ENCODE measurements at places on chromosomes 13 and 19.

DNA sequence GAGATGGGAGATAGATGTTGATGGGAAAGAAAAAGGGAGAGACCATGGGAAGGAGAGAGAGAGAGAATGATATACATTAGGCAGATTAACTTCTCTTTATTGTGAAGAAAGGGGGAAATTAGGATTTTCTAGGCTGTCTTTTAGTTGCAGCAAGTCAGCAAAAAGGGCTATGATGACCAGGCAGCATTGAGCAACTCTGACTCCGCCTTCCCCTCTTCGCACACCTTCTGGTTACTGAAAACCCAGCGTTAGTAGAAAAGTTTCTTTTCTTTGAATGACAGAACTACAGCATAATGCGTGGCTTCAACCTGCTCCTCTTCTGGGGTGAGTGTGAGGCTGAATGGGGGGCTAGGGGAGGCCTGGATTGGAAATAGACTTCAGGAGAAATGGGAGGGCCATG lies at the start of gene ADGRE1:
Gene ADGRE1 (plus strand): TSS at position 264 of the 400 bp plus-strand sequence. CDS start 30 bp downstream, at position 294.
- DNase-seq = no peak

GRCh38 chr13:97174638-97175037 lies 47.5 kb upstream of the MBNL2 start:
- DNase-seq = peak; percentile 10

DNA sequence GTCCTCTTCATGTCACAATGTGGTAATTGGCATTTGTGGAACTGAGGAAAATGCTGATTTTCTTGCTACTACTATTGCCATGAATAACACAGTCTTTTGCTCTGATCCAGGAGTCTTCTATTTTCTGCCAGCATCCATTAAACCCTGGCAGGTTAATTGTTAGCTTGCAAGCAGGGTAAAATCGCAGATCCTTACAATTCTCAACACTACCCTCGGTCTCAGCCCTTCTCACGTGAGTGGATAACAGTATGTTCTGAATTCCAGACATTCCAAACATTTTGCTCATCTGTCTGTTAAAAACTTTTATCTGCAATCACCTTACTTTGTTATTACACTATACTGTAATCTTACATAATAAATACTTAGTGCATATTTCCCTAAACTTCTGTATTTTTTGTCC lies 251.3 kb upstream of the ATXN8OS start:
- no peak for DNase-seq

DNA sequence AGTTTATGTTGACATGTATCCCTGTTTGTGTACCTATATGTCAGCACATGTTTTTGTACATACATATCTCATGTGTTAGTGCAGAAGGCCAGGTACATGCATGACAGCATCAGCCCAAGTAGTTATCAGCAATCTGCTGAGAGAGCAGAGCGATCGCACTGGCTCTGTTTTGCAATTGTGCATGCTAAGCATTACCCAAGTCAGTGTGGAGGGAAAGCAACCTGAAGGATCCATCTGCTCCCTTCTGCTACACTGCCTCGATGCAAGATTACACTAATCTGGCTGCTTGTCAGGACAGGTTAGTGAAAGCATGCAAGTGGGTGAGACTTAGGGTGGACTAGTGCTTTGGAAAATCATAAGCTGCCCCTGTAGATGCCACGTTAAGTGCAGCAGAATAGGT lies 211.8 kb downstream of the PCCA start:
- DNase-seq = no peak

- DNase-seq = no peak
Observed at GRCh38 chr19:54207983-54208783, 7.5 kb downstream of the RPS9 start.

GRCh38 chr13:113728571-113729054 lies 30.4 kb upstream of the TMEM255B start:
- DNase-seq = no peak

- no peak for DNase-seq
Observed at GRCh38 chr19:13238891-13239534, 88.8 kb downstream of the IER2 start.

DNA sequence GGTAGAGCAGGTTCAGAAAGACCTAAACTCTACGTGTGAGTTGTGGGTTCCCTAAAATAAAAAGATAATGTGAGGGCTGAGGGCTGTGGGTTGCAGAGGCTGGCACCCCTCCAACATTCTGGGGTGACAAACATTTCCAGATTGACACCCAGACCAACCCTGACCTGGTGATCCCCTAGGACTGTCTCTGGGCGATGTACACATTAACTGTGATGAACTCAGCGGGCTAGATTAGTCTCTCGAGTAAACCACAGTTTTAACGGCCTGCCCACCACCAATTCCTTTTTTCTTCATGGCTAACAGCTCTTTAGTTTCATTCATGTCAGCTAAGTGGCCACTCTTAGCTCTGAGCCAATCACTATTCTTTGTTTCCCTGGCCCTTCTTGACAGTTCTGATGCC lies 24.8 kb downstream of the SIAH3 start:
- no peak for DNase-seq

- DNase-seq = no peak
Observed at GRCh38 chr13:32135655-32136054, 104.1 kb downstream of the FRY start.

DNA sequence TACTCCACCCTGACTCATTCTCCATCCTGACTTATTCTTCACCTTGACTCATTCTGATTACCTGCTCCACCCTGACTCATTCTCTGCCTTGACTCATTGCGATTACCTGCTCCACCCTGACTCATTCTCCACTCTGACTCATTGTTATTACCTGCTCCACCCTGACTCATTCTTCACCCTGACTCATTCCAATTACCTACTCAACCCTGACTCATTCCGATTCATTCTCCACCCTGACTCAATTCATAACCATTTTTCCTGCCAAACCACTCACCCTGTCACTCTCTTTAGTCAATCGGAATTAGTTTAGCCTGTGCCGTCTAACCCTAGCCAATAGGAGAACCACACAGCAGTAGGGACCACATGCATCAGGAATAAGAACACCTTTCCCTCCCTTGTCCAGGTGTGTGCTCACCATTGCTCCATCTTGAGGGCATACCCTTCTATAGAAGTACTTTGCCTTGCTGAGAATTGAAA lies 1227.4 kb upstream of the PCDH20 start:
- DNase-seq = no peak

DNA sequence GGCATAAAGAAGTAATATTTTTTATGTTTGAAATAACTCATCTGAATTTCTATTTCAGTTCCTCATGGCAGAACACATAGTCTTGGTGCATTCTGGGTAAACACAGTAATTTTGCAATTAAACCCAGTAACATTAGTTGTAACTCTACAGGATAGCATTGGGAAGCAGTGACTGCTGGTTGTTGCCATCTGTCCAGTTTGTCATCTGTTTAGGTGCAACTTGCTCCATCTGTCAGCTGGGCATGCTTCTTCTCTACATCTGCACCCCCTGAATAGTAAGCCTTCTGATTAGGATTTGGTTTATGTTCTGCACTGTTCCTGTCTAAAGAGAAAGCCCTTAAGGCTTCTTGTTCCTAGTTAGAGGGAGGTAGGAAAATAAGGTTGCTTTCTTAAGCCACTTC lies 63.5 kb upstream of the CSNK1A1L start:
- DNase-seq = no peak

Measured in kidney capillary endothelial cell (primary cell).